ENCODE measurements at places on chromosomes 1 and 21.

- DNase-seq: no peak
Observed at GRCh38 chr1:67682659-67683197, 2.3 kb upstream of the GADD45A start.

GRCh38 chr1:49333906-49334305 lies 557.2 kb upstream of the BEND5 start:
- no peak for DNase-seq

- DNase-seq: no peak
Observed at GRCh38 chr1:43235451-43236121, 34.2 kb upstream of the TMEM125 start.

DNA sequence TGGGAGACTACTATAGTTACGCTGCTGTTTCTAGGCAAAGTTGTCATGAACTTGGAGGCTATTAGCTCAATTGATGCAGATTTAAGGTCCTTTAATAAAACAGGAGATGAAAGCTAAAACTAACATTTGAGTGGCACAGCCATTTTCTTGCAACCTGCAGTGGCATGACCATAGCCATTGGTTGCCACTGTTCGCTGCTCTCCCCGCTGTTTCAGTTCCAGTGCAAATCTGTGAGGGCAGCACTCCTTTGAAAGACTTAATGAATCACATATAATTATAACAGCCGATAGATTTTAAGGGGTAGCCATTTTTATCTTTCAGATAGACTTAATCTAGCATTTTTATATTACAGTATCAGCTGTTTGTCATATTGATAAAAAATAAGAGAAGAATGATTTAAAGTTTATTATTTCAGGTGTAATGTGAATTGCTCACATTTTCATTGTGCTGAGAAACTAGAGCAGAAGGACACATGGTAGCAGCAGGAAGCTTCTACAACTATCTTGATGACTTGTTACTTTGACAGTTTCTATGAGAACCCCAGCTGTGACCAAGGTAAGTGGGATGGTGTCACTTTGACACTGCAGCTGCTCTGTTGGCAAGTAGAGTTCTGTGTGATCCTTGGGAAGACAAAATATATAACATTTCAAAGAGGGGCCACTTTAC lies 203.7 kb downstream of the PLA2G4A start:
- DNase-seq: no peak

DNA sequence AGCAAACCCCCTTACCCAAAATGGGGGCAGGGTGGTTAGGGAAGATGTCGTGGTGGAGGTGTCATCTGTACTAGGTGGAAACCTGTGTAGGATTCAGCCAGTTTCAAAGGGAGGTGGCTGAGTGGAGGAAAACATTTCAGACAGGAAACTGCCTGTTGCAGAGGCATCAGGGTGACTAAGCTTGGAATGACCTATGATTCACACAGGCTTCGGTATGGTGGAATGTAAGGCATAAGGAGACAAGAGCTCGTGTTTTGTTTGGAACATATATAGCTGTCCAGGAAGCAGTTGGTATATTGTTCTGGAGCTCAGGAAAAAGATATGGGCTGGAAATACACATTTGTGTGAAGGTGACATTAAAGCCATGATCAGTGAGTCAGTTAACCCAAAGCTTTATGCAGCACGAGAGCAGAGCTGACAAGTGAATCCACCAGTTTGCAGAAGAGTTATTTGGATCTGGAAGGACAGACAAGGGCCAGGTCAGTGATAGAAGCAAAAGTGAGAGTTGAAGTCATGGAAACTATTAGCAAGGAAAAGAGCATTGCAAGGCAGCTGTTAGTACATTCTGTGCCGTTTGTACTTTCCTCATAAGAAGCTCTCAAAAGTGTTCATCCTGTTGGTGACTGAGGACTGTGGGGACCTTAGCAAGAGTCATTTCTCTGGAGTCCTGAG lies 12.2 kb downstream of the UTP25 start:
- no peak for DNase-seq

DNA sequence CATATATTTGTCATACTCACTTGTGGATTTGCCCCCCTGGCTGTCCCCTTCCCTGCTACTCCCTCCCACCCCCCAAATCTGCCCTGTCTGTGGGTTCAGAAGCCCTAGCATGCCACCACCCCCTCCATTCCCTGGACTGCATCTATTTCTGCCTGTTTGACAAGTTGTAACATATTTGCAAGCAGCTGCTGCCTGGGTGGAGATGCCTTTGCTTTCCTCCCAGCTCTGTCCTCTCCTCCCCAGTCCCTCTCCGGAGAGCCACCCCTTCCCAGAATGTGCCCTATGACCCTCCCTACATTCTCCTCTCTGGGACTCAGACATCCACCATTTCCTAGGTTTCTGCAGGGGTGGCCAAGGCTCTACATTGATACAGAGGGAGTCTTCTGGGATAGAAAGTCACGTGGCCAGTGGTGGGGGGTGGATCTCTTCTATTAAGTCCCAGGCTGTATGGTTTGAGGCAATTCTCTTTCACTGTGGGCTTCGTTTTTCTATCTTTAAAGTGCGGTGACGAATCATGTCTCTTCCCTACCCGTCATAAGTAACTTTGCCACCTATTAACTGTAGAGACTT lies 6.0 kb upstream of the MYOG start:
- DNase-seq: no peak

DNA sequence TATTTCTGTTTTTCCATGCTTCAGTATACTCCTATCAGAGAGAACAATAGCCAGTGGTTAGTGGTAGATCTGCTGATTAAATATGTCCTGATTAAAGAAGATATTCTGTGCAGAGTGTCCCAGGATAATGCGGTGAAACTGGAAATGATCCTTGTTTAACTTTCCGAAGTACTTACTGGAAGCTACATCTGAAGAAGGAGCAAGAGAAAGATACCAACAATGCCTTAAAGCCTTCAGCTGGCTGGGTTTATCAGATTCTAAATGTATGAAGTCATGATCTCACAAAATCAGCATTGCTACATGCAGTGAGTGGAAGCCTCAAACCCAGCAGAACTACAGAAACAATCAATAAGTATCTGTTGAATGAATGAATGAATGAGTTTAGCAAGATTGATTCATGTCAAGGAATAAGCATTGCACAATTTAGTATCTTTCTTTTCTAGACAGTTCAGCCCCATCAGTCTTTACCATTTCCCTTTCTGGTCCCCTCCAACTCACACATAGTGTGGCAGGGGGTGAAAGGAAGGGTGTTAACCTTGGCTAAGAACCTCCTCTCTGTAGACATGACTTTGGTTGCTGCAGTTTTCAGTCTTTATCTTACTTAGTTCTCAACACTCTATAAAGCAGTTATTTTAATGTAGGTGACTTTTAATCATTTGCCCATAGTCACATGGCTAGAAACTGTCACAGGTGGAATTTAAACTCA lies 24.7 kb upstream of the DNASE2B start:
- no peak for DNase-seq

GRCh38 chr21:27132266-27132665 lies 165.4 kb upstream of the ADAMTS5 start:
- no peak for DNase-seq

- no peak for DNase-seq
Observed at GRCh38 chr1:31897526-31898100, 40.6 kb downstream of the PTP4A2 start.

- no peak for DNase-seq
Observed at GRCh38 chr1:228171221-228171891, 5.8 kb downstream of the IBA57 start.

GRCh38 chr1:81844477-81844876 lies 43.7 kb downstream of the ADGRL2 start:
- DNase-seq: no peak

- DNase-seq: peak; percentile 49
Observed at GRCh38 chr1:94039514-94039870, 81.5 kb downstream of the ABCA4 start.

GRCh38 chr1:39422614-39423013 lies 68.8 kb upstream of the BMP8A start:
- DNase-seq: no peak

DNA sequence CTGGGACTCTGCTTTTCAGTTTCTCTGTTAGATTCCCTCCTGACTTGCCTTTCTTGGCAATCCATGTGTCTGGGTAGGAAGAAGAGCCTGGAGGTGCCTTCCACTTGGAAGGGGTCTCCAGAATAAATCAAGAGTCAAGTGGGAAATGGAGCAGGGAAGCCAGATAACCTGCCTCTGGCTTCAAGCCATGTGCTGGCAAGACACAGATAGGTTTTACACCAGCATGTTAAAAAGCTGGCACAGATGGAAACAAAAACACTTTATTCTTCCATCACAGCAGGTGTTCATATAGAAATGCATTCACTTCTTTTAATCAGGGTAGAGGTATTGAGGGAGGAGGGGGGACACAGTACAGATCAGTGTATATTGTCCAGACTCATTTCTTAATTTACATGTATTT lies 356.9 kb upstream of the RUNX1 start:
- DNase-seq: no peak

- DNase-seq: no peak
Observed at GRCh38 chr1:1540818-1541628, 599 bp upstream of the TMEM240 start.

DNA sequence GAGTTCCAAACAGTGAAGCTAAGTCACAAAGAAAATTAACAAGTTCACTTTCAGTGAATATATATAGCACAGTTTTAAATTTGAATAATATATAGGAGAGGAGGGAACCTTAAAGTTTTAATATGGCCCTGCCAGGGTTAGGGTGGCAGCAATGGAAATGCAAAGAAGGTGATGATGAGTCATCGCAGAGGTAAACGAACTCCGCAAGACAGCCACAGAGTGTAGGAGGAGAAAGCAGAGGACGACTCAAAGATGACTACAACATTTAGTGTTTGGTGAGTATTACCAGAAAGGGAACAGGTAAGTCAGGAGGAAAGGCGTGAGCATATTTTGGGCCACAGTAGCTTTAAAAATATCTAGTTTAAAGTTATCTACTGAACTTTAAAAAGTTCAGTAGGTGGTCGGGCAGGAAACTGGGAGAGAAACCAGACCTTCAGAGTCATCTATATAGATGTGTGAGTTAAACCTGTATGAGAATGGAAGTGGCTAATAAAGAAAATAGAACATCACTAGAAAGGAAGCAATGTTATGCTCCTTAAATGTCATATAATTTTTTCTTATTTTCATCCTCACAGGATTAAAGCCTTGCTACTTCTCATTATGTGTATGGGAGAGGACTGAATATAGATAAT lies 75.7 kb downstream of the UCHL5 start:
- DNase-seq: peak; percentile 24

DNA sequence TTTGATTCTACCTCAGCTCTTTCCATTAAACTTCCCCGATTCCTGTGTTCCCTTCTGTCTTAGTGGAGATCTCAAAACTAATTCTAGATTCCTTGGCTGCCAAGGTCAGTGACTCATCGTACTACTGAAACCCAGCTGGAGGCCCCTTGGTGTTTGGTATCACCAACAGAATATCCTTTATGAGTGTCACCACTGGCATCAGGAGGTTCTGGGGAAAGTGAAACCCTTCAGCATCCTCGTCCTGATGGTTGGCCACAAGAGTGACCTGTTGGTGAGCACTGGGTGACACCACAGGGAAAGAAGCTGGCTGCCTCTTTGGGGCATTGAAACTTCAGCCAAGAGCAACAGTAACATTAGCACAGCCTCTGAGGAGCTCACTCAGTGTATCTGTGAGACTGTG lies 9.6 kb downstream of the RAB42 start:
- DNase-seq: peak; percentile 7

All from stimulated activated CD4-positive, alpha-beta T cell treated with anti-CD3 and anti-CD28 coated beads, Interleukin-12 subunit alpha, Interleukin-12 subunit beta, amount 100 ng/mL, for 48 hours (primary cell).